ENCODE measurements at places on chromosomes 16 and 17.
A peak's percentile ranks its signal among the peaks of the same experiment; 100 is the strongest.

DNA sequence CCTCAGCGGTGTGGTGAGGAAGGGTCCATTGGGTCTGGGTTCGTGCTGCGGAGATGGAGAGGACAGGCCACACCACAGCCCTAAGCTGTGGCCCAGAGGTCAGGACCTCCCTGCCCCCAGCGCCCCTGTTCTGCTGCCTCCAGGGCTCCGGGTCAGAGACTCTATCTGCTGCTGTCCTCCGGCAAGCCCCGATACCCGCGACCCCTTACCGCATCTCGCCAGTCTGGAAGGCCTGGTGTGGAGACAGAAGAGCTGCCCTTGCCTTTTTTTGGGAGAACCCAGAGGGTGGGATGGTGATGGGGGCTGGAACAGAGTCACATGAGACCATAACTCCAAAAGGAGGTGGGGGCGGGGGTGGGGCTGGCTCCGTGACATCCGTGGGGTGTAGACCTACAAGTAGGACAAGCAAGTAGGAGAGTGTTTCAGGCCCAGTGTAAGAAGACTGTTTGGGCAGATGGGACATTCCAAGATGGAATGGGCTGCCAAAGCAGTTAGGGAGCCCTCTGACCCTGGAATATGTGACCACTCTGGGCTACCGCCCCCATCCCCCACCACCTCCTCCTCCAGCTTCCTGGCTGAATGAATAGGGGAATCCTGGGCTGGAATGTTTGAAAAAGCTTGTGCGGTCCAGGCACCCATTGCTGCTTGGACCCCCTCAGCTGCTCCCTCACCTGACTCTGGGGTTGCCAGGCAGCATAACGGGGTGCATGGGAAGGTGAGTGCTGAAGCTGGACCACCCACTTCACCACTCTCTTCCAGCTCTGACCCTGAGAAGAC lies 1.4 kb downstream of the XYLT2 start:
- no peak for DNase-seq

- peak; percentile 46 for DNase-seq
These were observed at the start of gene UNC13D for GRCh38 chr17:75843577-75844529. TSS of gene UNC13D (minus strand) at chr17:75844404. CDS start at chr17:75844337, 67 bp downstream.

DNA sequence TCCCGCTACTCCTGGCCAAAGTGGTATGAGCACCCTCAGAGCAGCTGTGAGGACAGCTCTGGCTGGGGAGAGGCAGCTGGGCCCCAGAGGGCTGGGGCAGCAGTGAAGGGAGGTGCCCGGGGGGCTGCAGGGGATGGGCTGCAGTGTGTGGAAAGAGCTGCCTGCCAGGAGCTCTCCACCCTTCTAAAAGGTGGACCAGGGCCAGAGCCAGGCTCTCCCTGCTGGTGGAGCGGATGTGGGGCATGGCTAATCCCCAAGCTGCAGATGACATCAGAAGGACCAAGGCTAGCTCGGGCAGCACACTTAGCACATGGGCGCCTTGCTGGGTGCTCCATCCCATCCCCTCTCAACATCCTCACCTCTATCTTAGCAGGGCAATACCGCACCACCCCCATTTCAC lies 103.1 kb downstream of the SDK2 start:
- no peak for DNase-seq

DNA sequence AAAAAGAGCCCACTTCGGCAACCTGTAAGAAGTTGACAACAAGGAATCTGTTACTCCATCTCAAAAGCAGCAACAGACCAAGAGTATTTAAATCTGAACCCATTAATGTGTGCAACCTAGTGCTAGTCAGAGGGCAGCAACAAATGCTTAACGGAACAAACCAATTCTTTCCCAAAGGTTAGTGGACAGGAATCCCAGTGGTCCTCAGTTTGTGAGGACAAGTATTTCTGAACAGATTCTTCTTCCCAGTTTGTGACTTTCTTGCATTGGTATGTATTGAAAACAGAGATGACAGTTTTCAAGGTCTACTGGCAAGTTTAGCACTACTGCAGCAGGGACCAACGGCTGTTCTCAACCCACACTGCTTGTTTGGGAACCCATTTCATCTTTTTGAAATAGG lies 2.9 kb downstream of the RPL26 start:
- DNase-seq = no peak

- no peak for DNase-seq
These were observed 49.3 kb upstream of the CACNG4 start for GRCh38 chr17:66915204-66915611.

- DNase-seq = no peak
These were observed 16.2 kb downstream of the OTOP3 start for GRCh38 chr17:74951680-74952421.

DNA sequence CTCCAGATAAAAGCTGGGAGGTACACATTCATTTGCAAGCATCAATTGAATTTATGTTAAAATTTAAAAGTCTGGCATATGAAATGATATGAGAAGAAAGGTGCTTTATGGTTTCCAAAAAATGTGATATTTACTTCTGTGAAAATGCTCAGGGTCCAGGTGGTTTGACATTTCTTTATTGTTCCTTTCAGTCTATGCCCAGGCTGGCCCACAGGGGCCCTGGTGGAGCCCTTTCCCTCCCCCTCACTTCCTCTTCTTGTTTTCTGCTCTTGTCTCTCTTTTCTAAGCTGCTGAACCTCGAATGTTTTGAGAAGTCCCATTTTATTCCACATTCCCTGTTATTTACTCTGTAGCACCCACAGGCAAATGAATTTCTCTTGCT lies 127.8 kb downstream of the HS3ST3B1 start:
- no peak for DNase-seq

- no peak for DNase-seq
These were observed 1.2 kb downstream of the IRF8 start for GRCh38 chr16:85900027-85900792.

DNA sequence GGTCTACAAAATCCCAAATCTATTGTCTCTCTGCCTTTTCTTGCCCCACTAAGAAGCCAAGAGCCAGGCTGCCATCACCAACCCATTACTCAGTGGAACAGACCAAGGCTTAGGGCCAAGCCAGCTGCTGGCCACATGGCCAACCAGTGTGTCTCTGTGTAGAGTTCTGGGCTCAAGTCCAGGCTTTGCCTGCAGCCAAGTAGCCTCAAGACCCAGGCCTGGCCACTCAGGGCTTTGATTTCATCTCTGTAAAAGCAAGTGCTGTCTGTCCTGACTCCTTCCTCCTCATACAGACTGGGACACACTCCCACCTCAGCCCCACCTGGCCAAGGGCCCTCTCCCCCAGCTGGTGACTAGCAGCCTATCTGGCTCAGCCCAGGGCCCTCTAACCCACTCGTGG lies 14.6 kb downstream of the SREBF1 start:
- no peak for DNase-seq

GRCh38 chr16:29315916-29316517 lies 90.5 kb downstream of the NPIPB11 start:
- no peak for DNase-seq

DNA sequence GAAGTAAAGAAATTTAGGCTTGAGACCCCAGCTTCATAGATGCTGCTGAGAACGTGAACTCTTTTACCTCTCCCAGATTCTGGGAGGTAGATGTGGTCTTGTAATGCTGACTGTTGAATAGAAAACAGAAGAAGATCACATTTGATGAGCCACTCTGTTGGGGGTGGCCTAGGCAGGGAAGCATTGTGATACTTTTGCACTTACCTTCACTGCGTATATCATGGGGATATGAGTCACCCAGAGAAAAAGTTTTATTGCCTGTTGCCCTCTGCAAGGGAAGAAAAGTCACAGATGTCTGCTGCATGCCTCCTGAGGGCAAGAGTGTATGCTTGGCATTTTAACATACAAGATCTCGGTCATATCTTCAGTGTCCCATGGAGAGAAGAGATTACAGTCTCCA lies 365.4 kb downstream of the SNX29 start:
- no peak for DNase-seq

GRCh38 chr17:74020522-74020921 lies 183.0 kb upstream of the RPL38 start:
- no peak for DNase-seq

DNA sequence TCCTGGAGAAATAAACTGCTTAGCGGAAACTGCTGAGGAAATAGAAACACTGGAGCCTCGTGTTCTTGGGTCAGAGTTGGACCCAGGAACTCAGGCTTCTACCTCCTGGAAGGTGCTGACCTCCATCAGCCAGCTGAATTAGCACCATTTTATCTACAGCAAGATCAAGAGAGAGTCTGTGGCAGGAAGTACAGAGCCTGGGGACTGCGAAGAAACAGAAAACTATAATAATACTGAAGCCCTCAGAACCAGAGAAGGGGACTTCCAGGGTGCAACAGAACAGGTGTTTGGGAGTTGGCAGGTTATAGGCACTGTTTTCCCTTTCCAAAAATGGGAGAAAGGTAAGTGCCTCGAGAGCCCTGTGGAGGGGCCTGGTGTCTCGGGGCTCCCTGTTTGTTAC lies 379.7 kb downstream of the CA10 start:
- DNase-seq = no peak

DNA sequence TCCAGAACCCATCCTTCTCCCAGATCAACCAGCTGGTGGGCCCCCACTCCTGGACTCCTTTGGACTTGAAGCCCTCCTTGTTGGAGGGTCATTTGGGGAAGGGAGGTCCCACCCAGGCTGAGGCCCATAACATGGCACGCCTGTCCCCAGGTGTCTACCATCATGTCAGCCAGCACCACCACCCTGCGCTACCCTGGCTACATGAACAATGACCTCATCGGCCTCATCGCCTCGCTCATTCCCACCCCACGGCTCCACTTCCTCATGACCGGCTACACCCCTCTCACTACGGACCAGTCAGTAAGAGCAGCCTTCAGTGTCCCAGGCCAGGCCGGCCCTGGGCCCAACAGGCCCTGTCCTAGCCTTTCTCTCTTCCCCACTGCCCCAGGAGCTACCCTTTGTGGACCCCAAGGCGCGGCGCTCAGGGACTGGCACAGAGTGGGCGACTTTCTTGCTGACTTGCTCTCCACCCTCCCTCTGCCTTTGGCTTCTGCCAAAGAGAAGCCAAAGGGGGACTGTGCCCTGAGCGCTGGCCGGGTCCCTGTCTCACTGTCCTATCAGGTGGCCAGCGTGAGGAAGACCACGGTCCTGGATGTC lies 4.3 kb downstream of the TUBG1 start:
- no peak for DNase-seq

GRCh38 chr16:4611337-4612021 lies 3.2 kb downstream of the UBALD1 start:
- no peak for DNase-seq

GRCh38 chr16:65229191-65229662 lies 107.4 kb upstream of the CDH11 start:
- no peak for DNase-seq

- peak; percentile 37 for DNase-seq
These were observed 690 bp downstream of the NDE1 start for GRCh38 chr16:15650698-15651171.

GRCh38 chr16:7363422-7364417 lies 31.1 kb downstream of the RBFOX1 start:
- no peak for DNase-seq

- DNase-seq = no peak
These were observed 904 bp downstream of the MAP2K3 start for GRCh38 chr17:21285164-21286065.

- no peak for DNase-seq
These were observed 24.1 kb upstream of the KRT24 start for GRCh38 chr17:40727447-40728231.

GRCh38 chr17:55588446-55589242 lies 77.4 kb upstream of the SMIM36 start:
- no peak for DNase-seq

- no peak for DNase-seq
These were observed 80.4 kb downstream of the COX10 start for GRCh38 chr17:14149751-14150150.

DNA sequence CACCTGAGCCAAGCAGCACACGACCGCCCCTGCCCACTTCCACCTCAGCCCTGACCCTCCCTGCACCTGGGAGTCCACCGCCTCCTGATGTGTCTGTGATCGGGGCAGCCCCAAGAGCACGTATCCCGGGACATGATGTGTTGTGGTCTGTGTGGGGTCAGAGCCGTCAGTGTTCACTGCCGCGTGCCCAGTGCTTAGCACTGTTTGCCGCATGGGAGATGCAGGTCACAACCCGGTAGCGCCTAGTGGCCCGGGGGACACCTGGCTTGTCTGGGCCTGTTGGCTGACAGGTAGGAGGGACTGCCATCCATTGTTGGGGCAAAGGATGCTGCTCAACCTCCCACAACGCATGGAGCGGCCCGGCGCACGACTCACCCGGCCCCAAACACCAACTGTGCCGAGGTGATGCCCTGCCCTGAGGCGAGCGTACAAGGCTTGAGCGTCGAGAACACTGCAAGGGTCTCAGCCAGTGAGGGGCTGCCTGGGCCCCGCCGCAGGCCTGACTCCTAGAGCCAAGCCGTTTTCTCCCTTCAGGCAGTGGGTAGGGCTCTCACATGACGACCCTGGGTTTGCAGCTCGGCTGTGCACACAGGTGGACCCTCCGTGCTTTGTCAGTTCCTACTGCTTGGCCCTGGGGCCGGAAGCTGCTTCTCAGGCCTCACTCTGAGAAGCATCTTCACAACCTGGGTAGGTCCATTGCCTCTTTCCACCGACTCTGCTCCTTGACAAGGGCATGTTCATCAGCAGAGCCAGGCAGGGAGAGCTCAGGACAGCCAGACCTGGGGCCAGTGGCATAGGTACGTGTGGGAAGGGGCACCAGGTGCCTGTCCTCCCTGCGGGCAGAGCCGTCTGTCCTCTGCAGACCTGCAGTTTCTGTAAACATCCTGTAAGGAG lies 5.9 kb upstream of the C16orf95 start:
- DNase-seq = no peak

- DNase-seq = no peak
These were observed 352.7 kb downstream of the CA10 start for GRCh38 chr17:51805765-51806164.

DNA sequence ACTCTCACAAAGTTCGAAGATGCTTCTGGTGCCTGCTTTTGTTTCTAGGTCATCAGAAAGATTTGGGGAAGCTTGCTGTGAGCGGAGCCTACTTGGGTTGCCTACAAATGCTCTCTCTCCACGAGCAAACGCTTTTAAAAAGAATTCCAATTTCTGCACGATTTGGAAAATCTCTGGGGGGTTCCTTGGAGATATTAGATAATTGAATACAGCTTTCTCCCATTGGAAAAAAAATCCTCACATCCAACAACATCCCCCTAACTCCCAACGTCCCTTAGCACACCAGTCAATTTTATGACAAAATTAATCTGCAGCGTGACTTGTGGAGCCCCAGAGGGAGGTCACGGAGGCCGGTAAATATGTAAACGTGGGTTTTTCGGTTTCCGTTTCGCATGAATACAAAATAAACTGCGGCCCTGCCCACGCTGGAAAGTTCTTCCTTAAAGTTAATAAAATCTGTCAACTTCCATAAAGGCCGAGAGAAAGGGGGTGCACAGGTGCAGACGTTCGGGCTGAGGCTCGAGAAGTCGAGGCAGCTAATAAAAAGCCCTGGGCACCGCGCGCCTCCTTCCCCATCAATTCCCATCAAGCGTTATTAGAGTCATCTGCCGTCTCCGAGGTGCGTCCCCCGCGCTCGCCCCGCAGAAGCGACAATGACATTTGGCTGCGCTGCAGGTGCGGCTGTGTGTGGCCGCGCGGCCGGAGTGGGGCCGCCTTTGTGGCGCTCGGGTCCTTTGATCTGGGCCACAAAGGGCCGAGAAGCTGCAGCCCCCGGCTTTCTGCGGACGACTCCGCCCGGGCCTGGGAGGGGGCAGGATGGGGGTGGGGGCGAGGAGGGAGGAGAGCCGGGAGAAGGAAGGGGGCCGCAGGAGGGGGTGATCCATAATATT lies 37.6 kb downstream of the SALL1 start:
- DNase-seq = no peak
